Uterus (tissue), 4 donors: ENCODE measurements at places on chromosomes 4 and X. TPM values are rescaled to one million over a fixed set of nuclear protein-coding genes. Genes with fewer than 3 reads are reported as not detected.

DNA sequence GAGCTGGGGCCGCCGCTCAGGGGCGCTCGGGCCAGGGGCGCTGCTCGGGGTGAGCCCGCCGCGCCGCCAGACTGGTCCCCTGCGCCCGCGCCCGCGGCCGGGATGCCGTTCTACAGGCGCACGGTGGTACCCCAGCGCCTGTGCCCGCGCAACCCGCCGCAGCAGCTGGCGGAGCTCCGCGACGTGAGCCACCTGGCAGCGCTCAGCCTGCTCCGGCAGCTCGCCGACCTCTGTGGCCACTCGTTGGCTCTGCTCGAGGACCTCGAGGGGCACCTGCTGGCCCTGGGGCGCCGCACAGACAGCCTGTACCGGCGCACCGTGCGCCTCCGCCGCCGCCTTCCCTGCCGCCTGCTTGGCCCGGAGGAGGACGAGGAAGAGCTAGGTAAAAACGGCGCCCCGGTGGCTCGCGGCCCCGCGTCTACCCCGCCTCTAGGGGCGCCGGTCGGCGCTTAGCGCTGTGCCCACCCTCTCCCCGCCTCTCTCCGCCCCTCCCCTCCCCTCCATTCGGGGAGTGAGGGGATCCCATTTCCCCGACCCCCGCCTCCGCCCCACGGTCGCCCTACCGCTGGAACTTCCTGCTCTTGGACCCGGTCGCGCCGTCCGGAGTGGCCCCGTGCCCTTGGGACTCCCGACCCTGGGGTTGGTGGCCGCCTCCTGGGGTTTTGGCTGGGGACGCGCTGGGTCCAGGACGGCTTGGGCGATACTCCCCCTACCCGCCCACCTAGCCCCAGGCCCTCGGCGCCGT lies 513 bp downstream of the NHSL2 start:
- peaks cover 7% of the 10 kb centered on the region for H3K27me3 ChIP-seq
- DNase-seq: peak; percentile 23
- no peaks in the 10 kb centered on the region for H3K4me1 ChIP-seq
- H3K36me3 ChIP-seq: no peaks in the 10 kb centered on the region
- peak overlapping the region; percentile 69 for H3K27ac ChIP-seq

DNA sequence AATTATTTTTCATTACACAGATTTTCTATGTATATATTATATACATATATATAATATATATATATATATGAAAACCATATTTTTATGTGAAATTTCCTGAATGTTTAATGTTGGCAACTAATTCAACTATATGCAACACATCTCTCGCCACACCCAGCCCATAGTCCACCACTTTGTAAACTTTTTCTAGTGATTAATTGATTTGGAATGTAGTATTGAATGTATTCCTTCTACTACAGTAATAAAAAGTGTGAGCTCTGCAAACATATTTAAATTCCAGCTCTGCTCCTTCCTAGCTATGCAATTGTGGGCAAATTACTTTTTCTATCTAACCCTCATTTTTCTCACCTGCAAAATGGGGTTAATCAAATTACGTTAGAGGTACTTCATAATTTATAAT lies 187.8 kb downstream of the TEX11 start:
- H3K27me3 ChIP-seq: no peaks in the 10 kb centered on the region
- H3K4me3 ChIP-seq: no peak overlapping the region
- no peak overlapping the region for H3K27ac ChIP-seq
- H3K4me1 ChIP-seq: no peaks in the 10 kb centered on the region
- H3K36me3 ChIP-seq: no peaks in the 10 kb centered on the region

GRCh38 chr4:73189274-73189810 lies 69.3 kb downstream of the ANKRD17 start:
- no peak for DNase-seq
- no peak overlapping the region for H3K4me3 ChIP-seq
- H3K36me3 ChIP-seq: no peaks in the 10 kb centered on the region
- H3K4me1 ChIP-seq: no peaks in the 10 kb centered on the region
- no peaks in the 10 kb centered on the region for H3K27me3 ChIP-seq

The NMU gene
- total RNA-seq: not detected
